ENCODE measurements at places on chromosomes 2 and 18. TPM values are rescaled to one million over a fixed set of nuclear protein-coding genes. Genes with fewer than 3 reads are reported as not detected.

DNA sequence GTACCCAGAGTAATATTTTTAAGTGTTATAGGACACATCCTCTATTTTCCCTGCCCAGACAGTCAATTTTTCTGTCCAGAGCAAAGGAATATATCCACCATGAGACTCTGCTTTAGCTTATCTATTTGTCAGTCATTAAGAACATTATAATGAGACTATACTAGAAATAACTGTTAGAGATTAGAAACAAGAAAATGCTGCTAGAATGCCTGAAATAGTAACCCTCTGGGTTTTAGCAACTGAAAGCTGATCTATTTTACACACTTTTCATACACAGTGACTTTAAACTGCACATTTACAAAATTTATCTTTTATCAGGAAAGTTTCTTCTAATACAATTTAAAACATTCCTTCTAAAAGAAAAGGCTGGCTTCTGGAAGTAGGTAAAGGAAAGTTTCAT, 39.6 kb downstream of the MBD2 start:
- no peak for ATAC-seq
- no peaks in the 10 kb centered on the region for H3K27me3 ChIP-seq
- no peak overlapping the region for H3K4me3 ChIP-seq
- peaks cover 61% of the 10 kb centered on the region for H3K36me3 ChIP-seq
- peaks cover 6% of the 10 kb centered on the region for H3K4me1 ChIP-seq

DNA sequence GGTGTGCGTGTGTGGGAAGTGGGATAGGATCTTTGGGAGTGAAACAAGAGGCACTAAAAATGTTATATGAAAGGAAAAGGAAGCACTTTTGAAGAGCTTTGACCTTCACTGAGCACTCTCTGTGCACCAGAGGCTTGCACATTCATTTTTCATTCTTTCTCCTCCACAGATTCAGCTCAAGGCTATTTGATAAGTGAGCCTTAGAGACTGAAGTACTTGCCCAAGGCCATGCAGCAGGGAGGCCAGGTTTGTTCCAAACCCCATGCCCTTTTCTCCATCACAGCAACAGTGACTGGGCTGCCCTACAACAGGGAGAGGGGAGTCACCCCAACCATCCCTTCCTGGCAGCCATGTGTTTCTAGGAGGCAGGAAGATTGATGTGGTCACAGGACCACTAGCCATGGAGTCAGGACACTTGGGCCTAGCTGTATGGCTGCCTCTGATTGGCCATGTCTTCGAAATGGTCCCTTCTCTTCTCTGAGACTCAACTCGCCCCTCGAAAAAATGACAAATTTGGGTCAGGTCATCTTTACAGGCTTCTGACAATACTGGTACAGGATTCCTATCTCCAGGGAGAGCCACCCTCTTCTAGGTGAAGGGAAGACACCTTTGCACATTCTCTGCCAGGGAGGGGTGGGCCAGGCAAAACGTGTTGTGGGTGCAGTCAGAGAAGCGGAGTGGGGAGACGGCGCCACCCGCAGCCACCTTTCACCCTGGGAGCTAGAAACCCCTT, 123.5 kb upstream of the MYCN start:
- no peaks in the 10 kb centered on the region for H3K36me3 ChIP-seq
- H3K4me1 ChIP-seq, result no peaks in the 10 kb centered on the region
- H3K4me3 ChIP-seq, result no peak overlapping the region
- H3K27me3 ChIP-seq, result peaks cover 19% of the 10 kb centered on the region
- ATAC-seq, result no peak

DNA sequence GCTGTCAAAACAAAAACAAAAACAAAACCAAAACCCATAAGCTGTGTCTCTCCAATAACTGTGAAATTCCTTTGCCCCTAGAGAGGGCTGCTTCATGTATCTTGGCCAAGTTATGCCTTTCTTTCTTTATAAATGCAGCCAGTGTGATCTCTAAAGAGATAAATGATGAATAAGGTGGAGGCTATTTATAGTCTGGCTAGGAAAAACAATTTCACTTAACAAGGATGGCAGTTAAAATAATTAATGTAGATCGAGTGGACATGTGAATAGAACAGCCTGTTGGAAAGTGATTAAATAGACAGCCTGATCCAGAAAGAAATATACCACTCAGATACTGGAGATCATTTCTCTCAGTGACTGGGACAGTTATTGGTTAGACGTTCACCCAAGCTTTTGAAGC, 1666.9 kb upstream of the CELF4 start:
- H3K4me1 ChIP-seq, result no peaks in the 10 kb centered on the region
- no peaks in the 10 kb centered on the region for H3K27me3 ChIP-seq
- H3K36me3 ChIP-seq, result no peaks in the 10 kb centered on the region
- H3K4me3 ChIP-seq, result no peak overlapping the region
- no peak for ATAC-seq

DNA sequence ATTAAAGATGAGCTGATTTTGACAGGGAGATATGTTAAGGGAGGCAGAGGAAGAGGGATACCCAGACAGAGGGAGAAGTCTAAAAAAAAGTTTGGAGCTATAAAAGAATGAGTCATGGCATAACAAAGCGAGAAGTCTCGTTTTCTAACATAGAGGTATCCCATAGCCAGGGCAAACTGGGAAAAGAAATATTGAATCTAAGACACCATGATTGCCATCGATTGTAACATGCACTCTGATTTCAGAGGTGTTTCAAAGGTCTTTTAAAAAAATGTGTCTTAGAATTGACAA, 110.7 kb downstream of the MDH1 start:
- H3K27me3 ChIP-seq, result no peaks in the 10 kb centered on the region
- no peak overlapping the region for H3K27ac ChIP-seq
- ATAC-seq, result no peak

- peaks cover 32% of the 10 kb centered on the region for H3K27me3 ChIP-seq
- no peak overlapping the region for H3K4me3 ChIP-seq
- H3K27ac ChIP-seq, result no peak overlapping the region
- H3K36me3 ChIP-seq, result no peaks in the 10 kb centered on the region
- H3K4me1 ChIP-seq, result no peaks in the 10 kb centered on the region
- ATAC-seq, result no peak
These were observed 32.0 kb upstream of the TMEM18 start for GRCh38 chr2:709138-709765.

GRCh38 chr2:63975437-63976124, 43.6 kb downstream of the VPS54 start:
- no peak overlapping the region for H3K4me3 ChIP-seq
- ATAC-seq, result peak; percentile 77
- H3K27ac ChIP-seq, result peak overlapping the region; percentile 26
- peaks cover 5% of the 10 kb centered on the region for H3K4me1 ChIP-seq

The GCA gene
- total RNA-seq, result 23.4 TPM

The DYSF gene
- 0.71 TPM for total RNA-seq

All from activated T-helper 17 cell treated with anti-CD3 and anti-CD28 coated beads, Interleukin-2, amount 50 U/mL, for 72 hours (primary cell).